CD4-positive, alpha-beta T cell (primary cell): ENCODE measurements at places on chromosomes 3 and 15.

- no peak for DNase-seq
- H3K27ac ChIP-seq, result no peak overlapping the region
- no peaks in the 10 kb centered on the region for H3K36me3 ChIP-seq
- no peak overlapping the region for H3K4me3 ChIP-seq
- no peaks in the 10 kb centered on the region for H3K4me1 ChIP-seq
Measured at GRCh38 chr3:48141604-48142137, 46.5 kb downstream of the CDC25A start.

- H3K4me3 ChIP-seq, result no peak overlapping the region
- peaks cover 4% of the 10 kb centered on the region for H3K27me3 ChIP-seq
- DNase-seq, result no peak
- no peak overlapping the region for H3K27ac ChIP-seq
- no peaks in the 10 kb centered on the region for H3K4me1 ChIP-seq
Measured at GRCh38 chr3:169228522-169228921, 435.0 kb downstream of the MECOM start.

GRCh38 chr3:107699682-107700081 is 176.9 kb downstream of the BBX start:
- H3K27ac ChIP-seq, result no peak overlapping the region
- H3K27me3 ChIP-seq, result no peaks in the 10 kb centered on the region
- DNase-seq, result no peak

DNA sequence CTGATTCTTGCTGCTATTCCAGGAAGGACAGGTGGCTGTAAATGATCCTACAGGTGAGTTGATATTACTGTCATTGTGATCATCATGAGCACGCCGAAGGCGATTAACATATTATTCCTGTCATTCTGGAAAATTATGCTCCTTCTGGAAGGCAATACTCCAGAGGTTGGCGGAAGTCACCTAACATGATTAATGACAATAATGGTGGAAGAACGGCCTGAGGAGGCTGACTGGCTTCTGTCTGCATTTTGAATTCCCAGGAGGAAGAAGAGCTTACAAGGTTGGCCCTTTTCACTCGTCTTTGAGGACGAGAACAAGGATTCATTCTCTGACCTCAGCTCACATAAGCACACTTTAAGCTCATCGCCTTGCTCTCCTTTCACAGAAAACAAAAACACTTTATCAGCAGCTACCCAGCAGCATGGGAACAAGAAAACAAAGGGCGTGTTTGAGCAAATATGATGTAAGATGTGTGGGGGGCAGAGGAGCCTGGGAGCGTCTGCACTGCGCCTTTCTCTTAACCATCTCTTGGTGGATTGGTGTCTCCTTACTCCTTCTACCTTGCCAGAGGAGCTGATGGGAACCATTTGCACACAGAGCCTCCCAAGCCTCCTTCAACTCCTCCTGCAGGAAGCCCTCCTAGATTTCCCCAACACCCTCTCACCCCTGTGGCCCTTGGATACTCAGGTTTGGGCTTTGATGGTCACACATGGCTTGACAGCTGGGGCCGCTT is 23.0 kb downstream of the ACSBG1 start:
- H3K36me3 ChIP-seq, result no peaks in the 10 kb centered on the region
- no peaks in the 10 kb centered on the region for H3K27me3 ChIP-seq
- no peak for DNase-seq
- H3K4me1 ChIP-seq, result no peaks in the 10 kb centered on the region

GRCh38 chr3:195131176-195131575 is 139.8 kb downstream of the XXYLT1 start:
- peaks cover 26% of the 10 kb centered on the region for H3K4me1 ChIP-seq
- no peaks in the 10 kb centered on the region for H3K36me3 ChIP-seq
- H3K27ac ChIP-seq, result no peak overlapping the region

DNA sequence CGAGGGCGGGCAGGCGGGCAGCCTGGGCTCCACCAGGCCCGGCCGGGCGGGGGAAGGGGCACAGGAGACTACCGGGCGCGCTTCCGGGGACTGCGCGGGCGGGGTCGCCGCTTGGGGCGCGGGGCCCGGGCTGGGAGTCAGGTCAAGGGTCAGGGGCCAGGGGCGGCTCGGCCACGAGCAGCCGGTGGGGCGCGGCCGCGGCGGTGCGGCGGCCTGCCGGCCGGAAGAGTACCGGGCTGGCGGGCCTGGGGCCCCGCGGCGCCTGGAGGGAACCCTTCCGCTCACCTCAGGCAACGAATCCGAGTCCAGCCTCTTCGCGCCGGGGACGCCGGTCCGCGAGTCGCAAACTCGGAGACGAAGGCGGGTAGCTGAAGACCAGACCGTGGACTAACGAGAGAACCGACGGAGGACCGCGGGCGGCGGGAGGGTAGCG is 225 bp downstream of the RHOA start:
- peaks cover 14% of the 10 kb centered on the region for H3K36me3 ChIP-seq
- peak; percentile 56 for DNase-seq
- peak overlapping the region; percentile 86 for H3K27ac ChIP-seq
- H3K27me3 ChIP-seq, result no peaks in the 10 kb centered on the region
- peaks cover 75% of the 10 kb centered on the region for H3K4me1 ChIP-seq
- H3K4me3 ChIP-seq, result peak overlapping the region; percentile 75
